Stimulated activated CD8-positive, alpha-beta memory T cell treated with anti-CD3 and anti-CD28 coated beads, Interleukin-7, amount 100 ng/mL, for 24 hours (primary cell): ENCODE measurements at places on chromosomes 4 and X.

DNA sequence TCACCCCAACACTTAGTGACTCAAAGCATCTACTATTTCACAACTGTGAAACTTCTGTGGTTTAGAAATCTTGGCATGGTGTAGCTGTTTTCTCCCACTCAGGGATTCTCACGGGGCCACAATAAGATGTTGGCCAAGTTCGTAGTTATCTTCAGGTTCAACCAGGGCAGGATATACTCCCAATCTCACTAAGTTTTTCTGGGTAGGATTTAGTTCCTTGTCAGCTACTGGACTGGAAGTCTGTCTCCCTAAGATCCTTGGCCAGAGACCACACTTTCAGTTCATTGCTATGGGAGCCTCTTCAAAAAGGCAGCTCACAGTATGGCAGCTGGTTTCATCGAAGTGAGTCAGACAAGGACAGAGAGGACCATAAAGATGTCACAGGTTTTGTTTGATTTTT is 111.7 kb upstream of the PDHA2 start:
- no peak for DNase-seq

- no peak for DNase-seq
These were observed 30.2 kb upstream of the ELF2 start for GRCh38 chr4:139207247-139207646.

- DNase-seq: no peak
These were observed 76.6 kb upstream of the QRFPR start for GRCh38 chr4:121457278-121457875.

DNA sequence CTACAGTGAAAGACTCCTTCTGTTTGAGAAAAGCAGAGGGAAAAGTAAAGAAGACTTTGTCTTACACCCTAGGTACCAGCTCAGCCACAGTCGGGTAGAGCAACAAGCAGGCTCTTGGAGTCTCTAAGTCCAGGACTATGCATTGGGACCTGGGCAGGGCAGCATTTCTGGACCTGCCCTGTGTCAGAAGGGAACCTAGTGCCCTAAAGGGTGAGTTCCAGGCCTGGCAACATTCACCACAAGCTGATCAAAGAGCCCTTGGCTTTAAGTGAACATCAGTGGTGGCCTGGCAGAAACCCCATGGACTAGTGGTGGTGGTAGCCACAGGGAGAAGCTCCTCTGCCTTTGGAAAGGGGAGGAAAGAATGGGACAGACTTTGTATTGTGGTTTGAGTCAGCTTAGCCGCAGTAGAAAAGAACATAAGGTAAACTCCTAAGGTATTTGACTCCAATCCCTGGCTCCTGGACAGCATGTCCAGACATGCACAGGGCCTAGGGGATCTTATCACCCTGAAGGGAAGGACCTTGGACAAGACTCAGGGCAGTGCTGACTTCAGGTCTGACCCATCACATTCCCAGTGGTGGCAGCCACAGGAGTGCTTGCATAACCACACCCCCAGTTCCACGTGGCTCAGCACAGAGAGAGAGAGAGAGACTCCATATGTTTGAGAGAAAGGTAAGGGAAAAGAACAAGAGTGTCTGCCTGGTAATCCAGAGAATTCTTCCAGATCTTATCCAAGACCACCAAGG is 32.6 kb downstream of the CCDC158 start:
- no peak for DNase-seq

GRCh38 chr4:138595171-138595570 is 353.0 kb upstream of the SLC7A11 start:
- no peak for DNase-seq

DNA sequence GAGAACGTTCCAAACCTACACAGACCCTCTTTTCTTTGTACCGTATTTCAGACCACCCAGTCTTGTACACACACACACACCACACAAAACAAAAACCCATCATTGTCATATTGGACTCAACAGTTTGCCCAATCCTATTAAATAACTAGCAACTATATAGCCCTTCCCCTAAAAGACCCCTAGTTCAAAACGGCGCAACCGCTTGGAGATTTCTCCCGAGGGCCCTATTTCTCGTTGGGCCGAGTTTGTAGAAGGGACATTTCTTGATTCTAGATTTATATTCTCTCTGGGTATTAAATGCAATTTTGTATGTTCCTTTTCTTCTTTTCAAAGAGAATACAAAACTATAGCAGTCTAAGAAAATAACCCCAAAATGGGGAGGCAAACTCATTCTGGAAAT is 547 bp upstream of the PDGFRA start:
- no peak for DNase-seq

- no peak for DNase-seq
These were observed 269.2 kb downstream of the FSTL5 start for GRCh38 chr4:161894493-161895167.

DNA sequence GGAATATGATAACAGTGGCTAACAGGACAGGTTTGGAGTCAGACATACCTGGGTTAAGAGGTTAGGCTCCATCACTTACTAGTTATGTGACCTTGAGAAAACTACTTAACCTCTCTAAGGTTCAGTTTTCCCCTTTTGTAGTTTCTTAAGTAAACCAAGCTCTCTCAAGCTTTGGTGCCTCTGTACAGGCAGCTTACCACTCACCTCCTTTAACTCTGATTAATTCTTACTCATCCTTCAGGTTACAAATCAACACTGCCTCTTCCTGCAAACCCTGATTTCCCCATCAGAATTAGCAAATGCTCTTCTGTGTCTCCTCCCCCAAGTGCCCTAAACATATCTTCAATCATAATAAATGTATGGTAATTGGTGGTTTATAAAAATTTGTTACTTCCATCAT is 3.5 kb upstream of the SERTM2 start:
- no peak for DNase-seq
